ENCODE measurements at places on chromosomes 5 and 9.

GRCh38 chr5:153373130-153373498, 117.4 kb upstream of the GRIA1 start:
- DNase-seq: no peak

DNA sequence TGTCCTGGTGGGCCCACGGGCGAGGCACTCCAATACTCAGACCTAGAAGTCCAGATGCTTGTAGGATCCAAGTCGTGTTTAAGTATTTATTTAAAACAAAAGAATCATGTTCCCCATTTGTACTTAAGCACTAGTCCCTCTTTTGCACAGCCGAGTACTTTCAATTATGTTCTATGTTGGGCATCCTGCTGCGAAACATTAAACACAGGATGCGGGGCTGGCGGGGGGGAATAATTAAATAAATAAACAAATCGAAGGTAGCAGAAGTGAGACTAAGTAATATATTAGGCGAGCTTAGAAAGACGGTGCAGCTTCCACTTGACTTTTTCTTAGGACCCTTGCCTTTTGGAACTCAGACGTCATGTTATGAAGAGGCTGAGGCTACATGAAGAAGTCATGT, 1129.2 kb upstream of the ACO1 start:
- no peak for DNase-seq

GRCh38 chr5:31847354-31847753, 208.4 kb downstream of the PDZD2 start:
- no peak for DNase-seq

DNA sequence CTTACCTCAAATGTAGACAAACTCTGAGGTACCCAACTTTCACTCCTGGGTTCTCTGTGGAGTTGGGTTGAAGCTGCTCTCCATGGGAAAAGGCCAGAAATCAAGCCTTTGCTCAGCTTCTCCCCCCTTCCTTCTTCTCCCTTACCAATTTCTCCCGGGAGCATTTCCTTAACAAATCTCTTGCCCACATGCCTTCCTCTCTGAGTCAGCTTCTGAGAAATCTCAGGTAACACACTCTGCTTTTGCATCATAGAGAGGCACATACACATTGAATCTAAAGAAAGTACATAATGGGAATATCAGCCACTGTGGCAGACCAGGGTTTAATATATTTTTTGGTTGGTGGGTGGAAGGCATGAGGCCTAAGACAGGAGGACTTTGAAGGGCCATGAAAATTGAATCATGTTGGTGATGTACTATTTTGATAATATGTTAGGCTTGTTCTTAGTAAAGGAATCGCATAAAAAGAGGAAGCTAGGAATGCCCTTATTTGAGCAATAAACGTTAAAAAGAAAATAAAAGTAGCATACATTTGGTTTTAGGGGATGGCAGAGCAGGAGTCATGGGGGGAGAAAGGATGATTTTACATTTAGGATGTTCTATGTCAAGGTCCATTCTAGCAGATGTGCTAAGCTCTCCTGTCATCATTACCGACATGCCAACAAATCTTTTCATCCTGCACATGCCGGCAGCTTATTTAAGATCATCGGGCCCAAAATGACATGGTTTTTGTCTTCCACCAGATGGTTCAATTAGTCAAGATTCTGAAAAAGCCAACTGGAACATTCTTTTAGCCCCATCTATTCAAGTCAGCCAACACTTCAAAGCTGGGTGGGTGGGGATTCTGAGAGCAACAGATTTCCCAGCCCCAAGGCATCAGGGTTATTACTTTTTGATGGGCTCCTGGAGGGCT, 199.5 kb upstream of the CLINT1 start:
- DNase-seq: no peak

- no peak for DNase-seq
These were observed 3.0 kb downstream of the KIF12 start for GRCh38 chr9:114096041-114096511.

DNA sequence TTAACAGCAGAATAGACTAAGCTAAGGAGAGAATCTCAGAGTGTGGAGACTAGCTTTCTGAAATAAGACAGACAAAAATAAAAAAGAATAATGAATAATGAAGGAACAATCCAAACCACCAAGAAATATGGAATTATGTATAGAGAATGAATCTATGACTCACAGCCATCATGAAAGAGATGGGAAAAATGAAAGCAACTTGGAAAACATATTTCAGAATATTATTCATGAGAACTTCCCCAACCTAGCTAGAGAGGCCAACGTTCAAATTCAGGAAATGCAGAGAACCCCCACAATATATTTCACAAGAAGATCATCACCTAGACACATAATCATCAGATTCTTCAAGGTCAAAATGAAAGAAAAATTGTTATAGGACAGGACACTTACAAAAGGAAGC, 349.0 kb upstream of the MPDZ start:
- no peak for DNase-seq

GRCh38 chr5:181200816-181201215, 4.2 kb downstream of the TRIM7 start:
- no peak for DNase-seq

DNA sequence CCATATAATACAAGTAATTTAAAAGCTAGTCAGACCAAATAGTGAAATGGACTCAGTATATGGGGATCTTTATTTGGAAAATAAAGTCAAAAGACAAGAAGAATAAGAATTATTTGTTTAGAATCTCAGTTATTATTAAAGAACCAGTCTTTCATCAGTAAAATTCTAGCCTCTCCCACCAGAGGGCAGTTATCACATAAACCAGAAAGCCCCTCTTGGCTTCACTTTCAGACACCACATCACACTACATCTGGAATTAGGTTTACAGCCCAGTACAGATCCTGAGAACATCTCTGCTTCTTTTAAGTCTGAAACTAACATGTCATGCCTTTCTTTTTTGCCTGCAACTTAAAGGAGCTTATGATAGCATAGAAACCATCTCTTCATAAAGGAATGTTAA, 12.2 kb upstream of the HSPB3 start:
- DNase-seq: no peak

GRCh38 chr5:137114529-137114928, 384.6 kb downstream of the SPOCK1 start:
- DNase-seq: no peak

GRCh38 chr5:34009610-34010009, 1.8 kb upstream of the AMACR start:
- DNase-seq: no peak

- no peak for DNase-seq
These were observed 16.1 kb downstream of the FBP1 start for GRCh38 chr9:94623253-94623652.

- DNase-seq: no peak
These were observed 13.5 kb upstream of the TMED7 start for GRCh38 chr5:115639377-115639776.

GRCh38 chr9:18438300-18438925, 35.5 kb upstream of the ADAMTSL1 start:
- DNase-seq: no peak

- no peak for DNase-seq
These were observed 5.2 kb upstream of the HDHD3 start for GRCh38 chr9:113381909-113382411.

- no peak for DNase-seq
These were observed 64.2 kb upstream of the ABL1 start for GRCh38 chr9:130770679-130771442.

DNA sequence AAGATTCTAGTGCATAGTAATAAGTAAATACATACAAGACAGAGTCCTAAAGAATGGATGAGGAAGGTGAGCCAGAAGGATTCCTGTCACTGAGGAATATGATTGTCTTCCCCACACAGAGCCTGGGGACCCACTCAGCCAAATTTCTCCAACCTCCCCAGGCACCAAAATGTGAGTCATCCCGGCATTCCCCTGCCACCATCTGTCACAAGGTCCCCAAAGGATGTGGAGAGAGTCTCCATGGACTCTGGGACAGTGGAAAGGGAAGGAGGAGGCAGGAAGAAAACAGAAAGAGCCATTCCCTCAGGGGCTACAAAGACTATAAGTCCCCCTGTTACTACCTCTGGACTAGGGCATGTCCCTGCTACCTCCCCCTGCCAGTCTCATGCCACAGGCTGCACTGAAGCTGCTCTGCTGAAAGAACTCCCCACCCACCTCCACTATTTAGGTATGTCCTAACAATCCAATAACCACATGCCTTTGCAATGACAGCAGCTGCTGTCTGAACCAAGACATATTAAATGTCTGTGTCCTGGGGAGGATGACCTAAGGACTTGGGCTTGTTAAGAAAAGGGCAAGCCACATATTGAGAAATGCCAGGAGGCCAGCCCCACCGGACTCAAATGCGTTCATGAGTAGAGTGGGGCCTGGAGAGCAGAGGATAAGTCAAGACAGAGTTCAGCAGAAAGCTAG, 10.7 kb upstream of the OR5C1 start:
- DNase-seq: no peak

DNA sequence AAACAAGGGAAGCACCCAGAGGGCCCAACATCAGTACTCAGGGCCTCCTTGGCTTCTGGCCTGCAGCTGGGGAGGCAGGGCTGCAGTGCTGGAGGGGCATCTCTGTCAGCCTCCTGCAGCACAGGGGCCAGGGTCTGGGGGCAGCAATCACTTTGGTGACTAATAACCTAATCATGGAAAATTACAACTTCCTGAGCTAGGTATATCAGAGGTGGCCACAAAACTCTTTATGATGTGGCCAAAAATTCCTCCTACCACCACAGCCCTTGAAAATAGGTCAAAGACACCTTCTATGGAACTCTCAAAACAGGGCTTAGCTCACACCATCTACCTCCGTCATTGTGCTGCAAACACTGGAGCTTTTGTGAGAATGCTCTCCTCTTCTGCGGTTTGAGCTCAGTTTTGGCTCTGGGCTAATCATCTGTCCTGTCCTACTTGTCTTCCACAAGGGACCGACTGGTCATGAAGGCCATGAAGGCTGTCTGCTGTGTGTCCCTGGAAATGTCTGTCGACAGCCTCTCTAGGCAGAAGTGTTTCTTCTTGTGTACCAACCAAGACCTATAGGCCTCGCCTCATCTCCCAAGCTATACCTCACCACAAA, 28.6 kb downstream of the CSF2 start:
- DNase-seq: no peak

DNA sequence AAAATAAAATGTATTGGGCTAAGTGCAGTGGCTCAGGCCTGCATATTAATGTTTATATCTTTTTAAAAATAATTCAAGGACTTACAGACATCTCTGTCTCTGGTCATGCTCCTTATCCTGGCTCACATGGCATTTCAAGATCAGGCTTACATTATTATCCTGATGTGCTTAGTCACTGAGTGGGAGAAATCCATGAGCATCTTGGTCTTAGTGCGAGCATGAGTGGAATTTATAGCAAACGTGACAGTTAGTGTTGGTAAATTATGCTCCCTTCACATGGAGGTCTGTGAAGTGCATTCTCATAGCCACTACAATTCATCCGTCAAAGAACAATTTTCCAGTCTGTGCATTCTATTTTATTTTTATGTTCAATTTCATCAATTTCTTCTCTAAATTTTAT, 237.8 kb upstream of the EDIL3 start:
- no peak for DNase-seq

GRCh38 chr9:78103971-78104433, 72.4 kb upstream of the GNAQ start:
- DNase-seq: no peak

DNA sequence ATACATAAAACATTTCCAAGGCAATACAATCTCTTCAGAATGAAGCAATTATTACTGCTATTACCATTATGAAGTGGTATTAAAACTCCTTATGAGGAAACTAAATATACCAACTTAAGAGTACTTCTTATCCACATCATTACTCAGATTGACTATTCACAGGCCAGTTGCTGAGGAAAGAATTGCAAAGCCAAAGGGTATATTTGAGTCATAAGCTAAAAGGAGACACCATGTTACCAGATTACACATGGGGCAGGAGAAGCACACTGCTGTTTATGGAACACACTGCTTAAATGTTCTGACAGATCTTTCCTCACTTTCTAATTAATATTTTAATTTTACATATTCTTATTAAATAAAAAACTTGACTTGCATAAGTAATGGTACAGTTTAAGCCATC, 1726.4 kb upstream of the NUDT12 start:
- no peak for DNase-seq

- no peak for DNase-seq
These were observed 25.9 kb downstream of the CTSL start for GRCh38 chr9:87751868-87752267.

DNA sequence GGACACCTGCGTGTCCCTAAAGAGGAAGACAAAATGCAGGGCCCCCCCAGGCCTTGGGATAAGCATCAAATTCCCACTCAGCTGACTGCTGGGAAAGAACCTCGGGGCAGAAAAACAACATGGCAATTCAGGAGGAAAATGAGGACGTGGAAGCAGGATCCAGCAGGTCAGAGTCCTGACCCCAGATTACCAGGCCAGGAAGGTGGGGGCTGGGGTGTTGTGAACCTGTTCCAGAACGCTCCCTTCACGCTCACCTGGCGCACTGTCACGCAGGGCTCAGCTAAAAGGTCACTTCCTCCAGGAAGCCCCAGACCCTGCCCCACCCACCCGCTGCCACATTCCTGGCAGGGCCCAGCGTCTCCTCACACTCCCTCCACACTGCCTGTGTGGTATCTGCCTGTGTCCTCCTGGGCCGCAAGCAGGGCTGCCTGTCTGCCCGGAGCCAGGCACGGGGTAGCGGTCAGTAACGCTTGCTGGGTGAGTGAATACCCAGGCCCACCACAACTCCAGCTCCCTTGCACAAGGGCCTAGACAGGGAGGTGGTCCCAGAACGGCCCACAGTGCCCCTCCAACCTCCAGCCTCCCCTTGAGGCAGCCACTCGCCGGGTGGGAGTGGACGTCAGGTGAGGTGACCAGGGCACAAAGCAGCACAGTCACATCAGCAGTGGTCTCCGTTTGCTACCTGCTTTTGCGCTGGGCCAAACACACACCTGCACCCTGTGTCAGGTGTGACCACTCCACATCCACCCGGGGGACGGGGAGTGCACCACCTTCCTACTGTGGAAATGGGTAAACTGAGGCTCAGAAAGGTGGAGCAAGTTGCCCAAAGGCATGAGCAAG, 18.1 kb downstream of the VAV2 start:
- no peak for DNase-seq

DNA sequence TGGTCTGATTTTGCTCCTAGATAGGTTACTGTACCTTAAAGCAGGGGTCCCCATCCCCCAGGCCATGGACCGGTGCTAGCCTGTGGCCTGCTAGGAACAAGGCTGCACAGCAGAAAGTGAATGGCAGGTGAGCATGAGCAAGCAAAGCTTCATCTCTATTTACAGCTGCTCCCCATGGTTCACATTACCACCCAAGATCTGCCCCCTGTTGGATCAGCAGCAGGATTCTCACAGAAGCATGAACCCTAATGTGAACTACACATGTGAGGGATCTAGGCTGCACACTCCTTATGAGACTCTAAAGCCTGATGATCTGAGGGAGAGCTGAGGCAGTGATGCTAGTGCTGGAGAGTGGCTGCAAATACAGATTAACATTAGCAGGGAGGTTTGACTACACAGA, 78.1 kb downstream of the DRD1 start:
- no peak for DNase-seq

DNA sequence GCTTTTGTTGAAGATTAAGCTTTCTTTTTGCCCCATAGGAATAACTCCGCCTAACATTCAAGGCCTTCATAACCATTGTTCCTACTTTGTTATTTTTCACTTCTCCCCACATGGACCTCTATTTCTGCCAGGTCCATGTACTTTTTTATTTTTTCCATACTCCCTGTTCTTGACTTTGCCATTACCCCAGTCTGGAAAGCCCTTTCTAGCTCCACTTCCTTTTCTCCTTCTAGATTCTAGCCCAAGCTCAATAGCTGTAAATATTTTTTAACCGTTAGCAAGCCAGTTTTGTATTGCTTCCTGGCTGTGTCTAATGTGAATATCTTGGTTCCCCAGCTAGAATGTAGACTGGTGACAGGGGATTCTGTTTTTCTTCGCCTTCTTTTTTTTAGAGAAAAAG, 26.1 kb downstream of the NCBP1 start:
- DNase-seq: no peak
